Epithelial cell of alveolus of lung (primary cell): ENCODE measurements at places on chromosomes 3 and 15. TPM values are rescaled to one million over a fixed set of nuclear protein-coding genes. Genes with fewer than 3 reads are reported as not detected.

The STAB1 gene
- total RNA-seq: 0.39 and 0.80 TPM in 2 replicates

The MBNL1 gene
- 94.0 and 132 TPM in 2 replicates for total RNA-seq

The TPRG1 gene
- 0.13 TPM in 1 of 2 replicates, not detected in the other for total RNA-seq

The PLA1A gene
- not detected in 2 replicates for total RNA-seq

The TUSC7 gene
- not detected in 2 replicates for total RNA-seq

The ADPRH gene
- 0.40 and 2.3 TPM in 2 replicates for total RNA-seq

The ASB14 gene
- not detected in 2 replicates for total RNA-seq

The EFHB gene
- total RNA-seq: 1.4 TPM in 1 of 2 replicates, not detected in the other

The CFAP100 gene
- total RNA-seq: not detected in 2 replicates

The ACTC1 gene
- 0.52 and 30.7 TPM in 2 replicates for total RNA-seq

The WDR93 gene
- under 0.01 and 0.16 TPM in 2 replicates for total RNA-seq

The IQCF5 gene
- total RNA-seq: not detected in 2 replicates

The TXNRD3 gene
- 6.7 and 7.1 TPM in 2 replicates for total RNA-seq

The ZNF80 gene
- not detected in 2 replicates for total RNA-seq

The ISG20 gene
- total RNA-seq: 3.9 and 7.4 TPM in 2 replicates

The NR2E3 gene
- total RNA-seq: not detected in 2 replicates

The LRRC31 gene
- not detected in 2 replicates for total RNA-seq

The PRR20G gene
- total RNA-seq: not detected in 2 replicates

The AHSG gene
- total RNA-seq: not detected in 2 replicates

The ABHD10 gene
- 24.7 and 30.0 TPM in 2 replicates for total RNA-seq

The CD200 gene
- total RNA-seq: 2.2 and 7.4 TPM in 2 replicates

The CHDH gene
- under 0.01 TPM in 2 replicates for total RNA-seq

The PP2D1 gene
- not detected in 2 replicates for total RNA-seq

The GOLGA8N gene
- total RNA-seq: 0.26 and 4.6 TPM in 2 replicates

The KNG1 gene
- total RNA-seq: not detected in 2 replicates

The GOLGA6A gene
- 6.9 TPM in 1 of 2 replicates, not detected in the other for total RNA-seq

The CLDN11 gene
- 24.8 and 386 TPM in 2 replicates for total RNA-seq

The CCR9 gene
- not detected in 2 replicates for total RNA-seq

The PSTPIP1 gene
- total RNA-seq: 1.4 and 1.8 TPM in 2 replicates

The CYP8B1 gene
- not detected in 2 replicates for total RNA-seq

The CP gene
- 1.0 and 1.8 TPM in 2 replicates for total RNA-seq

The ANXA2 gene
- total RNA-seq: 778 and 2,807 TPM in 2 replicates

The TIPIN gene
- 3.5 and 8.9 TPM in 2 replicates for total RNA-seq

The RTP1 gene
- not detected in 2 replicates for total RNA-seq

The SNAP23 gene
- 59.4 and 70.7 TPM in 2 replicates for total RNA-seq

The IL20RB gene
- 1.8 and 1.9 TPM in 2 replicates for total RNA-seq

The SLC28A2 gene
- total RNA-seq: not detected in 2 replicates

The CIDEC gene
- total RNA-seq: not detected in 2 replicates

The NRROS gene
- total RNA-seq: 0.52 TPM in 1 of 2 replicates, not detected in the other

The TM6SF1 gene
- 1.9 and 7.5 TPM in 2 replicates for total RNA-seq

The KAT2B gene
- total RNA-seq: 6.3 and 7.2 TPM in 2 replicates

The P3H2 gene
- total RNA-seq: 1.4 and 8.1 TPM in 2 replicates

The PAQR9 gene
- total RNA-seq: 0.13 TPM in 1 of 2 replicates, not detected in the other

The CKMT1B gene
- 1.0 TPM in 1 of 2 replicates, not detected in the other for total RNA-seq

The ARGFX gene
- not detected in 2 replicates for total RNA-seq

The CCDC14 gene
- 11.9 and 27.4 TPM in 2 replicates for total RNA-seq

The CYP1A1 gene
- total RNA-seq: 0.13 and 0.48 TPM in 2 replicates

The C3orf85 gene
- not detected in 2 replicates for total RNA-seq

The STARD5 gene
- 4.3 and 5.0 TPM in 2 replicates for total RNA-seq

The KBTBD8 gene
- total RNA-seq: 0.48 and 1.8 TPM in 2 replicates

The TM4SF4 gene
- not detected in 2 replicates for total RNA-seq

The LARP6 gene
- total RNA-seq: 40.0 and 69.3 TPM in 2 replicates
